ENCODE measurements at places on chromosomes 3 and 15.

DNA sequence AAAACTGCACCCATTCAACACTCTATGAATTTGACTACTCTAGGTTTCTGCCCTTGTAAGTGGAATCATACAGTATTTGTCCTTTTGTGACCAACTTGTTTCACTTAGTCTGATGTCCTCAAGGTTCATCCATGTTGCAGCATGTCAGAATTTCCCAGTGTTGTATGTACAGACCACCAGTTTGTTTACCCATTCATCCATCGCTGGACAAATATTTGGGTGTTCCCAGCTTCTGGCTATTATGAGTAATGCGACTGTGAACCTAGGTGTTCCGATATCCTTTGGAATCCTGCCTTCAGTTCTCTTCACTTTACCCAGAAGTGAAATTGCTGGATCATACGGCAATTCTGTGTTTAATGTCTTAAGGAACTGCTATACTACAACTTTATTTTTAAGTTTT lies 12.6 kb downstream of the RPL32 start:
- no peak for DNase-seq

GRCh38 chr3:130395331-130395730 lies 49.9 kb downstream of the COL6A5 start:
- peak; percentile 2 for DNase-seq

DNA sequence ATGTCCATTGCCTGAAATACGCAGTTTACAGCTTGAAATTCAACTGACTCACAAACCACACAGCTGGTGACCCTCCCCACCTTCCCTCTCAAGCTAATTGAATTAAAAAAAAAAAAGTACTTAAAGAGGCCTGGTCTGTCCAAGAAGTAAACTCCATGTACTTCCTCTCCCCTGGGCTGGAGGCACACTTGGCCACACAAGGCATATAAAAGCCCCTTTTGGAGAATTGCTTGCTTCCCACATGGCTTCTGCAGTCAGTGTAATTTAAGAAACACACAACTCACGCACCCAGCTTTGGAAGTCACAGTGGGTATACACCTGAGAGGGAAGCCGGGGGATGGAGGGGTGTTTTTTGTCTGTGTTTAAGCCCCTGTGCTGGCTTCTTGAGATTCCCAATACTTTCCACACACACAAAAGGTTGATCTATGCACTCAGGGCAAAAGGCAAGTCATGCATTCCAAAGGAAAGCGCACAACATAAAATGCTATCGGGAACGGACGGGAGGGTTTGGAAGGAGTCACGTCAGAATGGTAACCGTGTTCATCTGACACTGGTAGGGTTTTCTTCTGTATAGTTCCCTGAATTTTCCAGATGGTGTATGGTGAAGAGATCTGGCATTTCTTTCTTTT lies 106.6 kb upstream of the ALDH1A3 start:
- no peak for DNase-seq

GRCh38 chr3:3151513-3151912 lies 24.8 kb downstream of the TRNT1 start:
- no peak for DNase-seq

- DNase-seq, result peak; percentile 83
Measured at GRCh38 chr3:66138336-66139313, 82.2 kb upstream of the SLC25A26 start.

DNA sequence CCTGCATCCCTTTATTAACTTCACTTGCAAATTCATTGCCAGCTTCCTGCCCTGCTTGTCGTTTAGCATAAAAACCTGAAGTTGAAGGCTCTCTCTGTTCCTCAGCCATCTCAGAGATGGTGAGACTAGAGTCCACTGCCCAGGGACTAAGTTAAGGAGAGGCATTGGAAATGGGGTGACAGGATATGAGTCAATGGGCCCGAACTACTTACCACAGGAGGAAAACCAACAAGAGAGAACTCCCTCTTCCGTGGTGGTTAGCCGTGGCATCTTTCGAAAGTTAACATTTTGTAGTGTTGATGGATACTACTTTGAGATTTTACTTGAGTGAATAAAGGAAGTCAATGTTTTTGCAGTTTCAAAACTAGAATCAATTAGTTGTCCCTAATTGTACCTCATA lies 65.3 kb downstream of the LRTM1 start:
- peak; percentile 32 for DNase-seq

GRCh38 chr3:61371123-61371522 lies 119.9 kb upstream of the FHIT start:
- peak; percentile 1 for DNase-seq

GRCh38 chr3:121980450-121980796 lies 41.6 kb downstream of the ILDR1 start:
- DNase-seq, result no peak

DNA sequence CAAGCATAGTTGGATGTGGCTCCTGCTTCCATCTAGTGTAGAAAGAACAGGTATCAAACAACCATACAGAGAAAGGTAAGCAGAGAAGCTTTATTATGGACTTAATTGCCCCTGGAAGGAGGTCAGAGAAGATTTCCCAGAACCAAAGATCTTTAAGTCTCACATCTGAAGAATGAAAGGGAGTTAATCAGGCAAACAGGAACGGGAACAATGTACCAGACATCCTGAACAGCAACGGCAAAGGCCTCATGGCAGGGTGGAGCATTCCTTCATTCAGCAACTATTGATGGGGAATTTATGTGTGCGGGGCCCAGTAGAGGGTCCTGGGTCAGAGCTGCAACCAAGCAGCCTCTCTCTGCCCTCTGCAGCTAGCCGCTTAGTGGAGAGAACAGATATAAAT lies 61.5 kb downstream of the LMCD1 start:
- DNase-seq, result no peak

GRCh38 chr3:173553635-173554280 lies 156.2 kb downstream of the NLGN1 start:
- DNase-seq, result peak; percentile 61

GRCh38 chr3:35601959-35602358 lies 37.4 kb upstream of the ARPP21 start:
- no peak for DNase-seq

DNA sequence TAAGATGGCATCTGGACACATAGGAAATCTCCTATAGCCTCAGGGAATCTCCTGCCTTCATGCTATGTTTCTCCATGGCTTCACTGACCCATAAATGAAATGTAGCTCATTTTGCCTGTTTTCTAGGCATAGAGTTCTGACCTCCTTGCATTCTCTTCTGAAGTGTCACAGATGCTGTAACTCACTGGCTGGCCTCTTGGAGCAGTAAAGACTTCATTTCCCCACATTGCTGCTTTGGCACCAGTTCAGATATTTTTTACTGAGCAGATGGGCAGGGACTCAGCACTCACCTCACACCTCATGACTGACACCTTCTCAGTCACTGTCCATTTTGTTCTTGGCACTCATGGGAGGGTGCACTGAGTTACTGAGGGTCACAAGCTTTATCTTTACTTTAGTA lies 286.7 kb upstream of the TGFBR2 start:
- peak; percentile 67 for DNase-seq

- DNase-seq, result no peak
Measured at GRCh38 chr3:160546727-160547126, 18.6 kb downstream of the KPNA4 start.

GRCh38 chr3:167992381-167992780 lies 103.3 kb downstream of the GOLIM4 start:
- no peak for DNase-seq

DNA sequence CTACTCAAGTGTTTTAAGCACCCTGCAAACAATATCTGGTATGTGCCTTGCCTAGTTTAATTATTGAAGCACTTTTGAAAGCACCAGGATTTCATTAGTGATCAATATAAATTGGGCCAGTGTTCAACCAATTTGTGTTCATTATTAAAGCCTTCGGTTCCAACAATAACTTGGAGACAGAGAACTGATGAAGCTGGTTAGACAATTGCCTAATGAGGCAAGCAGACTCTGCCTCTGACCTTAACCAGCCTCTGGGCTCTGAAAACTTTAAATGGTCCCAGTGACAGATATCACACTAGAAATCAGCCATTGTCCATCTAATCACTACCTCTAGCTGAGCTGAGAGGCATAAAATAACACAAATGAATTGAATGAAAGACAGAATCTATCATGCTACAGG lies 139.9 kb upstream of the CNTN6 start:
- DNase-seq, result no peak

DNA sequence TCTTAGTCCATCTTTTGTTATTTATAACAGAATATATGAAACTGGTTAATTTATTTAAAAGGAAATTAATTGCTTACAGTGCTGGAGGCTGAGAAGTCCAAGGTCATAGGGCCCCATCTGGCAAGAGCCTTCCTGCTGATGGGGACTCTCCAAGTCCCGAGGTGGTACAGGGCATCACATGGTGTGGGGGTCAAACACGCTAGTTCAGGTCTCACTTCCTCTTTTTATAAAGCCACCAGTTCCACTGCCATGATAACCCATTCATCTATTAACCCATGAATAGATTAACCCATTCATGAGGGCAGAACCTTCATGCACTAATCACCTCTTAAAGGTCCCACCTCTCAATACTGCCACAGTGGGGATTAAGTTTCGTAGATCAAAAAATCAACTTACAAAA lies 659.3 kb downstream of the NAALADL2 start:
- no peak for DNase-seq

DNA sequence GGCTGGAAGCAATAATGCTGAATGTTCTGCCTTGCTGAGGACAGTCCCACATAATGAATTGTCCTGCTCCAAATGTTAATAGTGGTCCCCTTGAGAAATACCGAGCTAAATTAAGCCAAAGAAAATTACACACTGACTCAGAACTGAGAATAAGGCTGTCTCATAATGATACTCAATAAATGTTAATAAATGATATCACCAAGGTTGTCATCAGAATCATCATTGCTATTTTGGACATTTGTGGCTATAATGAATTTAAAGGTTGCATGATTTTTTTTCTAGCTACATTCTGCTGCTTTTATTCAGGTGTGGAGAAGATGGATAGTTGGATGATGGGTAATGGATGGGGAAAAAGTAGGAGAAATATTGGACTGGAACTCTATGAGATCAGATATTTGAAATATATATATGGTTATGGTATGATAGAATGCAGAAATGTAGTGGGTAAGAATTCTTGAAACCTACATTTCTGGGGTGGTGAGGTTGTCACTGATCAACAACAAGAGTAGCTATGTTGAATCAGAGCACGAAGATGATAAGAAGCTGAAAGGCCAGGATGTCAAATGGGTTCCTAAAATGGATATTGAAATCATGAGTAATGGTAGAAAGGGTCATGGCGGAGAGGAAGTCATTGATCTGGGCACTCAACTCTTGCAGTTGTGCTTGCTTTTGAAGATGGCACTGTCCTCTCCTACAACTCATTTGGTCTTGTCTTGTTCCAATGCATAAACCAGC lies 12.8 kb downstream of the CHST2 start:
- no peak for DNase-seq

GRCh38 chr15:45715528-45715927 lies 80.7 kb downstream of the SQOR start:
- peak; percentile 42 for DNase-seq

DNA sequence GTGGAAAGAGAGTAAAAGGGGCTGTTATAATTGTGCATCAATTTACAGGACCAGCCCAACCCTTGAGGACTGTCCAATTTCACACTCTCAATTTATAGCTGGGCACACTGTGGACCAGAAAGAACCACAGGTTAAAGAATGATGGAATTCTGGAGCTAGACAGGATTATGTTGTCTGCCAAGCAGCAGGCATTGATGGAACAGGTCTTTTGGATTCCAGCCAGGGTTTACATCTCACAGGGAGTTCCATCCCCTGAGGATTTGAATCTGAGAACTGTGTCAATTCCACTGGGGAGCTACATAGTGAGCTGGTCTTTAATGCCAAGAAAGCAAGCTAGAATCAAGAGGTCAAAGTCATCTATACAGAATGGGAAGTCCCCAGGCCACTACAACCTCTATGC lies 389.5 kb upstream of the WNT5A start:
- no peak for DNase-seq

GRCh38 chr3:150723946-150724345 lies 20.2 kb upstream of the ERICH6 start:
- no peak for DNase-seq

DNA sequence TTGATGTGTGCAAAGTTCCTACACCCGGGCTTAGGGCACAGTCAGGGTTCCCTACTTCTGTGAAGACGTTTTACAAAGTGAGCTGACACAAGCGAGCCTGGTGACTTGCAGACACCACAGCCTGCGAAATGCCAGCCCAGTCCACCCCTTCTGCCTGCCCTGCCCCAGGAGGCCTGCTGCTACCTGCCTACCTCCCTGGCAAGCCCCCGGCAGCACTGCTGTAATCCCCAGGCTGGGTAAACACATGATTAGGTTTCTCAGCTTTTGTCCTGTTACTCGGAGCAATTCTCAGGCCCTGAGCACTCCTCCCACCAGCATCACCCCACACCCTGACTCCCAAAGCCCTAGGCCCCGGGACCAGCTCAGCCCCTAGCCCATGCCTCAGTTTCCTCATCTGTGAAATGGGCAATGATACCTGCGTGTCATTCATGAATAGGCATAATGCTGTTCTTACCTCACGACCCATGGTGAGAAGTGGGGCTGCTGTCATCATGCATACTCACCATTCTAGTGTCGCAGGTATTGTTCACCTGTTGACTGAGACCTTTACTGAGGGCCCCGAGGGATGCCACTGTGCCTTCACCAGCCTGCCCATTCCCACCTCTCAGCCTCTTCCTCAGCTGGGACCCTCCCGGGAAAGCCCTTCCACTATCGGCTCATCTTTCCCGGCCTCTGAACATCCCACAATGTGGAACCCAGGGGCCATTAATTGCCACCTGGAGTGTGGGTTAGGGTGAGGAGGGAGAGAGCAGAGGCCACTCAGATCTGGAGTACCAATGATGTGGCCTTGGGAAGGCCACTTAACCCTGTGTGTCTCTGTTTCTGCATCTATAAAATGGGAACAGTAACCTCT lies 31.5 kb upstream of the SLC6A6 start:
- DNase-seq, result no peak

DNA sequence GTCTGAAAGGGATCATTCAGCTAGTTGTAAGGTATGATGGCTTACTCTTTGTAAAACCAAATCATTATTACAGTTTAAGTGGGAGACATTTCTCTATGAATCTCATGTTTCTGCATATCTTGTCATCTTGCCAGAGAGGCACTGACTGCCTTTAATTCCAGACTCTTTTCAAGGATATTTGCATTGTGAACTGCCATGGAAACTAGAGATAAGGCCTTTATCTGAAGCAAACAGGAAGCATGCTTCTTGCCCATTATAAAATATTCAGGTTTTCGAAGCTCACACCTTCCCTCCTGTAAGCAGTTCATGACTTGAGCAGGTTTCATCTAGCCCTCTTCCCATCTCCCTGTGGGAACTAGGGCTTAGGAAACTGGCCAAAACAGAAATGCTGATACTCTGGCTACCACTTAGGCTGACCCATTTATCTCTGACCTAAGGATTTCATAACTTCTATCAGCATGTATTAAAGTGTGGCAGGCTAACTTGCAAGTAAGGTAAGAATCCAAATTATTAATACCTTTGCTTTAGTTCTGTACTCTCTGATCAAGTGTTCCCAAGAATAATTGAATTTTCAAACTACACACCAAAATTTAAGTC lies 326.6 kb upstream of the ALCAM start:
- DNase-seq, result peak; percentile 34

Measured in cardiac fibroblast (primary cell).